Iris pigment epithelial cell (primary cell): ENCODE measurements at places on chromosomes 2 and 18.

DNA sequence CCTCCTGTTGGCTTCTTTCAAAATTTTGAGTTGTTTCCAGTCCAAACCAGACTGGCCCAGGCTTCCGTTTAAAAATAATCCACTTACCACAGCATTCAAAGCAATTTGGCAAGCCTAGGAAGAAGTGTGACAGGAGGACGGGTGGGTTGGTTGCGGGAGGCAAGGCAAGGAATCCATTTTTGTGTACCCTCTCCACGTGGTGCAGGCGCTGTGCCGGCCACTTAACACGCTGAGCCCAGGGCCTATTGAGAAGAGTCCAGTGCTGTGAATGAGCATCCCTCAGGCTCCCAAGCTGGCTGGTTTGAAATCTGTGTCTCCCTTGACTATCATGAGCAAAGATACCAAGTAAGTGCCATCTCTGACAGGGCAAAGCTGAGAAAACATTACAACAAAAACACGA is 160.9 kb downstream of the NCKAP5 start:
- DNase-seq, result no peak

GRCh38 chr2:79909521-79909920 is 395.0 kb downstream of the LRRTM1 start:
- DNase-seq, result no peak

- DNase-seq, result no peak
Measured at GRCh38 chr2:25207078-25207545, 38.7 kb upstream of the POMC start.

DNA sequence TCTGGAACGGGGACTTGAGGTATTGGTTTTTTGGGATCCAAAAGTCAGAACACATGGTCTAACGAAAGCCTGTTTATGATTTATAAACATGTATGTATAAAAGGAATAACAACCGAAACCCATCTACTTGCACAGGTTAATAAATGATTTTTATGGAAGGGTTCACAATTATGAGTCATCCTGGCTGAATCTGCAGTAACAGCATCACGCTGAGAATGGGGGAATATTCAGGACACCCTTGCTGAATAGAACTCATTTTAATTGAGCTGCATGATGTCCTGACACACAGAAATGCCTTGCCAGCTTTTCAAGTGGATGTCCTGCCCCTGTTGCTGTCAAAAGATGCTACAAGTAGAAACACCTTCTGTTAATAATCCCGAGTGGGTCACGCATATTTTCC is 54.7 kb upstream of the TGFA start:
- peak; percentile 8 for DNase-seq

GRCh38 chr18:23069481-23069880 is 65.8 kb upstream of the CABLES1 start:
- no peak for DNase-seq

GRCh38 chr18:44682201-44682870 is 1.6 kb downstream of the SETBP1 start:
- DNase-seq, result no peak

DNA sequence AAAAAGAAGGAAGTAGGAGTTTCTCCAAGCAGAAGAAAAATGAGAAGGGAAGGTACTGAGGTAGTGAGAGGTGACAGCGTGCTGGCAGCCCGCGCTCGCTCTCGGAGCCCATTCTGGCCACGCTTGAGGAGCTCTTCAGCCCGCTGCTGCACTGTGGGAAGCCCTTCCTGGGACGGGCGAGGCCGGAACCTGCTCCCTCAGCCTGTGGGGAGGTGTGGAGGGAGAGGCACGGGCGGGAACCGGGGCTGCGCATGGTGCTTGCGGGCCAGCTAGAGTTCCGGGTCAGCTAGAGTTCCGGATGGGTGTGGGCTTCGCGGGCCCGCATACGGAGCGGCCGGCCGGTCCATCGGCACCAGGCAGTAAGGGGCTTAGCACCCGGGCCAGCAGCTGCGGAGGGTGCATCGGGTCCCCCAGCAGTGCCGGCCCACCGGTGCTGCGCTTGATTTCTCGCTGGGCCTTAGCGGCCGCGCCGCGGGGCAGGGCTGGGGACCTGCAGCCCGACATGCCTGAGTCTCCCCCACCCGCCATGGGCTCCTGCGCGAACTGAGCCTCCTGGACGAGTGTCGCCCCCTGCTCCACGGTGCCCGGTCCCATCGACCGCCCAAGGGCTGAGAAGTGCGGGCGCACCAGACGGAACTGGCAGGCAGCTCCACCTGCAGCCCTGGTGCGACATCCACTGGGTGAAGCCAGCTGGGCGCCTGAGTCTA is 11.1 kb upstream of the CYS1 start:
- DNase-seq, result no peak

- DNase-seq, result no peak
Measured at GRCh38 chr2:240672076-240672700, 10.5 kb downstream of the AQP12B start.

GRCh38 chr2:204116159-204116792 is 179.7 kb downstream of the ICOS start:
- no peak for DNase-seq

- peak; percentile 39 for DNase-seq
Measured at GRCh38 chr18:27136208-27136535, 48.9 kb downstream of the CHST9 start.

DNA sequence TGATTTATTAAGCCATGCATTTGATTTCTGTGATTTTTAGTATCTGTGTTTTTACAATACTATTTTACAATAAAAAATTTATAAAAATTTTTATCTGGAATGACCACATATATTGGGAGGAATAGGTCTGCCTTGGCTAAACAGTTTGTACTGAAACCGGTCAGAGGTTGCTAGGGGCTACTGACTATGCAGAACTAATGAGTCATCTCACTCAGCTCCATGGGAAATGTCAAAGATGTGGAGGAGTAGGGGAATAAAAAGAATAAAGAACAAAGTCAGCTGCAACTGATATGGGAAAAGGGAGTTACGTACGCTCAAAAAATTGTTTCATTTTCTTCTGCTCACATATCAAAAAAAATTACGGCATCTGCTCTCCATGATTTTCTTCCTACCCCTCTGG is 8.6 kb upstream of the TMEM163 start:
- peak; percentile 63 for DNase-seq

GRCh38 chr2:30341500-30342267 is 105.4 kb upstream of the LCLAT1 start:
- no peak for DNase-seq

GRCh38 chr2:195592105-195592504 is 64.9 kb upstream of the SLC39A10 start:
- DNase-seq, result no peak

DNA sequence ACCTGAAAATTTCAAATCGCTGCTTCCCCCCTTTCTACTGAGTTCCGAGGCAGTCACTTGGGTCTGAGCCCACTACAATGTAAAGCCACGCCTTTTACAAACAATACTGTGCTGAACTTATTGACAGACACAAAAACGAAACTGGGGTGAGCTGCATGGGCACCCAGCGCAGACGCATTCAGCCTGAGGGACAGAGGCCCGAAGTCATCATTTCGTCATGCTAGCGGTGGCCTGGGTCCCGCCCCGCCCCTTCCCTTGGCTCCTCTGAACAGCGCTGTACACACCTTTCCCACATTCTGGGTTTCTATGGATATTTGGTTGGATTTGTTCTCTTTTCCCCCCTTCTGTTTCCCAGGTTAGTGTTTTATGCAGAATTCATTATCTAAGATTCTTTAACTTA is 71.7 kb downstream of the EIPR1 start:
- no peak for DNase-seq

GRCh38 chr2:104874230-104874629 is 20.3 kb downstream of the POU3F3 start:
- no peak for DNase-seq

DNA sequence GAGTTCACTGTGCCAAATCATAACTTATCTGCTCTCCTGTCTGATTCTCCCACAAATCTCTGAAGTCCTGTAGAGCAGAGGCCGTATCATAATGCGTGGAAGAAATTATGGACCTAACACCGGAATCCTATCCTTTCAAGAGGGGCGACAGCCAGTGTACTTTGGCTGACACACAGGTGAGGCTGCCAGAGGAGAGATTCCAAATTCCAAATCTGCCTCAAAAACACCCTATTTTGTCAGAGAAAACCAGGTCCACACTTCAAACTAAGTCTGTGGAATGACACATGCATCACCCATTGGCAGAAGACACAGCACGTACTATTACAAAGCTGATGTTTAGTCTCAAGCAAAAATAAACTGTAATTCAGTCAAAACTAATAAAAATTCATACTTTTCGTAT is 139.2 kb upstream of the PID1 start:
- DNase-seq, result peak; percentile 54

DNA sequence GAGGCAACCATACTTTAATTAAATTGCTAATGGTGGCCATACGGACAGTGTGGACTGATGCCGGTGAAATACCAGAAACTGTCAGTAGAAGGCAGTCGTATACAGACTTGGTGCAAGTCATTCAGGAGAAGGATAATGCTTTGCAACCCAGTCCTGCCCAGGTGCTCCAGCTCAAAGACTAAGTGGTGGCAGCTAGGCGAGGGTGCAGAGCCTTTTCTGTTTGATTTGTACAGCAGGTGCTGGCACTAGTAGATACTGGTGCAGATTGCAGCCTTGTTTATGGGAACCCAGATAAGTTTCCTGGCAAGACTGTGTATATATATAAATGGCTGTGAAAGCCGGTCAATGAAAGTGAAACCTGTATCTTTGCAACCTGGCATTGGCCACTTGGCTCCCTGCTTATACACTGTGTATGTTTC is 208.3 kb upstream of the SYT4 start:
- no peak for DNase-seq

DNA sequence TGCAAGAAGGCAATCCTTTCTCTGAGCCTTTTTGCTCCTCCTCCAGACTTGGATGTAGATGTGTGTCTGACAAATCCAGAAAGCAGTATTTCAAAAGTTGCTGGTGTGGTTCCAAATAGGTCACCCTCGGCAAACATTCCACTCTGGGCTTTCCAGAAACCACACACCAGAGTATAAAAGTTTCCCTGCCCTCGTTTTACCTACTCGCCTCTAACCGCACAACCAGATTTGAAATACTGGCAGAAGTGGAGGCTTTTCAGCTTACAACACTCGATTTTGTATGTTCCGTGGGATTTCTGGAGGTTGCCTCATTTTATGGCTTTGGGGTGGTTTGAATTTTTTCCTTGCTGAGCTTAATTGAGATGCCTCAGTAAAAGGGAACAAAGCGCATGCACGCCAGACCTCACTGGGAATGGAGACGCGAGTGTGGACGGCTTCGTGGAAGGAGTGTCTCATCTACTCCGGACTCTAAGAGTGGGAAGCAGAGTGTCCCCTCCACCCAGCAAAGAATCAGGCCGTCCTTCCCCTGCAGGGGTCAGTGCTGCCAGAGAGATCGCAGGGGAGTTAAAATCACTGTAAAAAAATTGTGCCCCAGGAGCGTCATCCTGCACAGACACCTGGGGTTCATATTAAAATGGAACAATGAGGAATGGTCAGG is 44.0 kb upstream of the RPL31 start:
- DNase-seq, result peak; percentile 92

DNA sequence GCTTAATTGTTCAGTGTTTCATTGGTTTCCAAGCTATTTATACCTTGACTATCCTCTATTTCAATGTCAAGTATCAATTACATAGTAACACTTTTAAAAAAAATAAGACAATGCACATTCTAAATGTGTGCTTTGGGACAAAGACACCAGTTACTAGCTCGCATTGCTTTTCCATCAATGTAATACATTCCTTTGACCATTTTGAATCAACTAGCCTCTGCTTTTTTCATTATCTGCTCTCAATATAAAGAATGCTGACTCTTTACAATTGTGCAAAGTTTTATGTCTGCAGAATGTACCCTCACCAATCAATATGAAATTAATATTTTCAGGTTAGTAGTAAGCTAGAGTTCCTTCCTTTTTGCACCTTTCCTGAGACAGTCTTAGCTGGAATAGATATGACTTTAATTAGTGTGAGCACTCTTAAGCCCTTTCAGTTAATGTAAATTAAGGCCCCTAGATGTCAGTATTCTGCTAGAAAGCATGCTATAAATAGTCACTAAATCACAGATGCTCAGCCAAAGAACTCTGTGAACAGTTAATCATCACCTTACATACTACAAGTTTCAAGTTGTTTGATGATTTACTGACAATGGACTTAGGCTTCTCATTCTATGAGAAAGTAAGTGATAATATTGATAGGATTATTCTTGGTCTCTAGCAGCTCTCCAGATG is 413.6 kb downstream of the PTH2R start:
- DNase-seq, result peak; percentile 2

DNA sequence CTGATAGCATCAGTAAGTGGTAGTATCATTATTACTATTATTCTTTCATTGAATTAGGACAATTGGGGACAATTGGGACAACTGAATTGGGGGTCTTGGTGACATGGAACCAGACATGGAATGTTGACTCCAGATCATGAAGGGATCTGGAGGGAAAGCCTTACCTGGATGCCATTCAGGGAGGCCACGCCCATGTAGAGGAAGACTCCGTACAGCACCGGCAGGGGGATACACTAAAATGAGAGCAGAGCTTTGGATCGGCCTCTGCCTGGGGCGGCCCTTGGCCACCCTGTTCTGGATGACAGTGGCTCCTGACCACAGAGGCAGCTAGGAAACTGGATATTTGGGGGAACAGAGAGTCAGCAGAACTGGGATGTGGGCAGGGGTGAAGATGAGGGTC is 29.2 kb downstream of the MTHFD2 start:
- no peak for DNase-seq

GRCh38 chr2:46252891-46253659 is 44.1 kb upstream of the EPAS1 start:
- peak; percentile 58 for DNase-seq

DNA sequence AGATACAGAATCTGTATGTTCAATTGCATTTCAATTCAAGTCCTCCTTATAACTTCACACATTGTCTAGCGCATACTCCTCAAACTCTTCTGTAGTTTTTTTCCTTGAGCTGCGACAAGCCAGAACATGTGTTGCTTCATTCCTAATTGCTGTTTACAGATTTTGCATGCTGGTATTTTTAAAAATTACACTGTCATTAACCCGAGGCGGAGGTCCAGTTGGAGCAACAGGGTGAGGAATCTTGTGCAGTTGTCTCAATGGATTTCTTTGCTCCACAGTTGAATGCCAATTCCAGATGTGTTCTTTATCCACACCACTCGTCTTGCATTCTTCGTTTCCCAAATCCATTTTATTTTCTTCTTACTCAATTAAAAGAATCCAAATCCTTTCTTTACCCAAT is 16.4 kb upstream of the SERPINB13 start:
- DNase-seq, result no peak
